Stimulated activated naive CD4-positive, alpha-beta T cell (primary cell): ENCODE measurements at places on chromosomes 2 and 18.

DNA sequence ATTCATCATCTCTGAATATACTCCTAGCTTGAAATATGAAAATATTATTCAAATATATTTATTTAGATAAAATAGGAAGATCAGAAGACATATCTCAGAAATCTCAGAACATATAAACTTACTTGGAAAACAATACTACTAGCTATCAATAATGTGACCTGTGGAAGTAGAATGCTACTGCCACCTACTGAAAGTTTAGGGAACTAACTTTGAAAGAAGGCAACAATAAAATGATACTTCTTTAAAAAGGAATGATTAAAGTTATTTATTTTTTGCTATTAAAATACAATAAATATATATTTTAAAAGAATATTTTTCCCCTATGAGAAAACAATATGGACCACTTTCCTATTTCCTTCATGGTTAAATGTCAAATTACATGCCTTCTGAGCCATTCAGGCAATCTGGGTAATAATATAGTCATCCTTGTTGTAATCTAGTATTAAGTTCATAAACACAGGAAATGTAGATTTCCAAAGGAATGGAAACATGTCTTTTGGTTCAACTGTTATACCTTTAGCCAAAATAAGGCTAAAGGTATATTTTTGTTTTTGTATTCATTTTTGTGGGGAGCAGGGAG is 26.0 kb downstream of the ACADL start:
- DNase-seq, result no peak

DNA sequence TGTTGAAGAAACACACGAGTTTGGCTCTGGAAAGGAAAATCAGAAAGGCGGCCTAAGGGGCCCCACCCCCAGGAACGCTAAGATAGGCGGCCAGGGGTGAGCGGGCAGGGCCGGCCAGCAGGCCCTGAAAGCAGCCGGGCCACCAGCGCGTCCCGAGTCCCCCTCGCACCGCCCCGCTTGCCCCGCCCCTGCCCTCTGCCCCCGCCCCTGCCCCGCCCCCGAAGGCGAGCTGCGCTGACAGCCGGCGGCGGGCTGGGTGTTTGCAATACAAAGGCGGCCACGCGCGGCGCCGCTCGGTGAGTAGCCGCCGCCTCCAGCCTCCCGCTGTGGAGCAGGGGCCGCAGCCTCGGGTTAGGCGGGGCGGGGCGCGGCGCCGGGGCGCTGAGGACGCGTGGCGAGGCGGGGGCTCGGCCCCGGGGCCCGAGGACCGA is at the start of gene LPIN1:
Gene LPIN1 (plus strand): TSS at position 257 of the 431 bp plus-strand sequence. CDS start 18,910 bp downstream, outside the sequence.
- peak; percentile 90 for DNase-seq

GRCh38 chr2:172484253-172484652 is 56.9 kb downstream of the ITGA6 start:
- DNase-seq, result no peak

GRCh38 chr2:121949271-121949670 is 193.8 kb downstream of the TSN start:
- no peak for DNase-seq

DNA sequence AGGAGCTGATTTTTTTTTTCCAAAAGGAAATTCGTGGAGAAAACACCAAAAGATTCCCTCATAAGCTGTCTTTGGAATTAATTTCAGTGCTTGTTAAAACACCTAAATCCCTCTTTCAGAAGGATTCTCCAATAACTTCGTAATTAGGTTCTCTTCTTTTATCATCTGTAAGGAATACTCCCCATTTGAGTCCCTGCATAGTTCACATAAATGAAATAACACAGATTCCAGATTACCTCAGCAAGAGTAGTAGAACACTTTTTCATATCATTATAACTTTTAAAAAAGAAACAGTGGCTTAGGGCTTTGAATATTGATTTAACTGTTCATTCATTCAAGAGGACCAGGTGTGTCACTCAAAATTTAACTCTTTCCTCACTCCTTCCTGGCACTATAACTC is 55.5 kb downstream of the ARHGAP28 start:
- DNase-seq, result no peak

DNA sequence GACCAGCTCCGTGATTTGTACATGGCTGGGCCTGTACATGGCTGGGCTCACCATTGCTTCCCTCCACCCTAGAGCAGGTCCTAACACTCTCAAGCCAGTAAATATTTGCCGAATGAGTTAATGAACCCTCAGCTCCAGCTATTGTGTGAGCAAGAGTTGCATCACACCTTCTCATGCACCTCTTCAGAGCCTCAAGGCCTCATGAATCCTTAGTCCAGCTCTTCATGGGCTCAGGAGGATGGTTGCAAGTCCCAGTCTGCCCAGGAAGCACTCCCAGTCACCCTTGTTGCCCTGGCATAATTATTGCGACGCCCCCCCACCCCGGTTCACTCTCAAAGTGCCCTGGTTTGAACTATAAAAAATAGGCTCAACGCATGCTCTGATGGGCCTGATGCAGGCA is 30.1 kb upstream of the GNAL start:
- DNase-seq, result no peak

DNA sequence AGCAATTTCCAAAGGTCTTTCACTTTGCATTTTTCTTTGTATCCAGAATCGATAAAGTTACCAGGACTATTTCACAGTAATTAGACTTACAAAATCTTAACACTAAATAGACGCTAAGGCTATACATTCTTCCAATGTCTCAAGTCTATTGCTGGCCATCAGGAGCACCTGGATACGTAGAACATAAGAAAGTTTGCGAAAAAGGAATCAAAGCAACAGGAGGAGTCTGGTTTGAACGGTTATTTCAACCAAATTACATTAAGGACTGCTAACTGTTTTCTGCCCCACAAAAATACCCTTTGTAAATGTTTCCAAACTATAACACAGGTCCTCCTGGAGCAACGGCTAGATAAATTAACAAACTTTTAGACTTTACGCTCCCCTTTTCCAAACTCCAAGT is 1.4 kb upstream of the HNRNPA3 start:
- no peak for DNase-seq

DNA sequence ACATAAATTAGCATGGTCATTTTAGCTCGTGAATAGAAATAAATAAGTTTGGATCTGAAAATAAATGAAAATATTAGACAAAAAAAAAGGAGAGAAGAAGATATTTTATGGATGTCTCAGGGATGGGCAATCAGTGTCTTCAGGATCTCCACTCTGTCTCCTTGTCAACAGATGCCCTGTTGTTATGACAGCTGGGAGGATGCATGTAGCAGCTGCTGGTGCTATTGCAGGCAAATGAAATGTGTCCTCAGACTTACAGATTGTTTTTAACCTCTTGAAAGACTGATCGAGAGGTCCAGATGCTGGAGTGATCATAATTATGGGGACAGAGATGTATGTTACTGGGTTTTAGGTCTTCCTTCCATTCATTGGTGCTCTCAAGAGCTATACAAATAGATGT is 24.7 kb upstream of the ARL4C start:
- DNase-seq, result no peak

DNA sequence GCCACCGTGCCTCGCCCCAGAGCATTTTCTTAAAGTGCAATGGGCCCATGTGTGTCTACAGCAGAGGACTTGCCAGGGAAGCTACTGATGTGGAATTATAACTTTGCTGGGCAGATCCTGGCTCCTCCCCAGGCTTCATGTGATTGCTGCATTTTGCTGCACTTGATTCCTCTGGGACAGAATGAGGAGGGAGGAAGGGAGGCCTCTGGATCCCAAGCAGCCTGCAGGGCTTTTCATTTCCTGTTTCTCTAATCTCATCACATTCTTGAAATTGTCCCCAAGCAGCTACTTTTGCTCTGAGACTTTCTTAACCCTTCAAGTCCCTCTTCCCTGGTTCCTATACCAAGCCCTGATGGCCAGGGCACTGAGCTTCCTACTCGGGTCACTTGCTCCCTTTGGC is 134.4 kb upstream of the SEC11C start:
- DNase-seq, result no peak

- DNase-seq, result no peak
Measured at GRCh38 chr2:214995409-214995808, 143.0 kb downstream of the ABCA12 start.

DNA sequence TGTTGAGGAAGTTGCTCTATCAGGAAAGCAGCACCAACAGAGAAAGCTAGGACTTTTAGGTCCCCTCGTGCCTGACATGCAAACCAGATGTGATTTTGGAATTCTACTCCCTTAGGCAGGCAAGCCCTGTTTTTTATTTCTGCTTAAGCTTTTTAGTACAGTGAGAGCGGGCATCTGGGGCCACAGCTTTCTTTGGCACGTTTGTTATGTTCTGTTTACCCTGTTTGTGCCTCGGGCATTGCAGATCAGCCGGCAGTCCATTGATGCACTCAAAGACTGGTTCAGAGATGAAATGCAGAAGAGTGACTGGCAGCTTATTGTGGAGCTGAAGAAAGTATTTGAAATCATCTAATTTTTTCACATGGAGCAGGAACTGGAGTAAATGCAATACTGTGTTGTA is 61.9 kb downstream of the EIF5B start:
- no peak for DNase-seq

- no peak for DNase-seq
Measured at GRCh38 chr2:20304411-20304810, 46.2 kb downstream of the PUM2 start.

DNA sequence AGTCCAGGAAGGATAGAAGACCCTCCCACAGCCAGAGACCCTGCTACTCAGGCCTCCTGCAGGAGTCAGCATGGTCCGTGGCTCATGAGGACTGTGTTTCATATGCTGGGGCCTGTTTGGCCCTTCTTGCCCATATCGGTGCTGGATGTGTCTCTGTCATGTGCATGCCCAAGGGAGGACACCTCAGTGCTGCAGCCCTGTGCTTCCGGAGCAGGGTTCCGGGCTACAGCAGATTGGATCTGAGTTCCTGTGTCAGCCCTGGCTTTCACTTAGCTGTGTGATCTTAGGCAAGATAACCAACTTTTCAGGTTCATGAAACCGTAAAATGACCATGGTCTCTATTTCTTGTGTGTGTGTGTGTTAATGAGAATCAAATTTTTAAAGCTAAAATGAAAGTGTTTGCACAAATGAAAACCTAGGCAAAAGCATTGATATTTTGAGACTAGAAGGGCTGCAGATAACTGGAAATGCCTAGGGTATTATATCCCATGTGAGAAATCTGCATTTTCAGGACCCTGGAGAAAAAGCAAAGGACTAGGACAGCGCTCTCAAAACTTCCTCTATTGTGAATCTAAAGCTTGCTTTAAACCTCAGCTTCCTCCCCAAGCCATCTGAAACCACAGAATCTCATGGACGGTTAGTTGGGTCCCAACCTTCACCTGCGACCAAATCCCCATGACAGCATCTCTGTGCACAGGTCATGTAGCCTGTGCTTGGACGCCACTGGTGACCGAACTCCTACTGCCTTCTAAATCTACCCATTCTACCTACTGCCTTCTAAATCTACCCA is 58.8 kb upstream of the CAPN13 start:
- no peak for DNase-seq
